KBM-7 (cell line): ENCODE measurements at places on chromosomes 5 and 9.

DNA sequence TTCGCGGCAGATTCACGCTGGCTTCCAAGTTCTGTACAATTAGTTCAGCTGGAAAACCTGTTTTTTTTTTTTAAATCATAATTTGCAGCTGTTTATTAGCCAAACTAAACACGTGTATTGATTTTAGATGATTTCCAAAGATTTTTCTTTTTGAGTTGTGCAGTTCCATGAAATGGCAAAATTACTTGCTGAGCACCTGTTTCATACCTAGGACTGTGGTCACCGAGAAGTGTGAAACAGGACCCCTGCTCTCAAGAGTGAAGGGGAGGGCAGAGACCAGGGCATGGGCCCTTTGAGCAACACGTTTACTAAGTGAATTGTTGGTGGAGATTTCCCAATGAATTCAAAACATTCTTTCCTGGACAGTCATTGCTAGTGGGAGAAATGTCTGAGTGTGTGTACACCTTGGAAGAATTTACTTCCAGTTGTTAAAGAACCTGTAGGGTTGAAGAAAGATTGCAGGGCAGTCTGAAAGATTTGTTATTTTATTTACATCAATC lies 688 bp downstream of the SNX24 start:
- no peak for DNase-seq

GRCh38 chr9:8889100-8889499 lies 1089.5 kb upstream of the DMAC1 start:
- DNase-seq = no peak

DNA sequence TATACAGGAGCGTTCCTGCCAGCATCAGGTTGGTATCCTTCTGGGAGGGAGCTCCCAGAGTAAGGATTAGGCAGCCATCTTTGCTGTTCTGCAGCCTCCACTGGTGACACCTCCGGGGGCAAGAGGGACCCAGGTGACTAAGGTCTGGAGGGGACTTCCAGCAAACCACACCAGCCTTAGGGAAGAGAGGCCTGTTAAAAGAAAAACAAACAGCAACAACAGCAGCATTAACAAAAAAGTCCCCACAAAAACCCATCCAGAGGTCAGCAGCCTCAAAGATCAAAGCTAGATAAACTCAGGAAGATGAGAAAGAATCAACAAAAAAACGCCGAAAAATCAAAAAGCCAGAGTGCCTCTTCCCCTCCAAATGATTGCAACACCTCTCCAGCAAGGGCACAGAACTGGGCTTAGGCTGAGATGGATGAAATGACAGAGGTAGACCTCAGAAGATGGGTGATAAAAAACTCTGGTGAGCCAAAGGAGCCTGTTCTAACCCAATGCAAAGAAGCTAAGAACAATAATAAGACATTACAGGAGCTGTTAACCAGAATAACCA lies 388.2 kb downstream of the SPATA31D1 start:
- no peak for DNase-seq

GRCh38 chr5:35924950-35925722 lies 13.3 kb downstream of the CAPSL start:
- DNase-seq = peak; percentile 82

GRCh38 chr5:33867241-33867640 lies 24.5 kb downstream of the ADAMTS12 start:
- no peak for DNase-seq

GRCh38 chr9:96031366-96031824 lies 155.9 kb downstream of the ERCC6L2 start:
- DNase-seq = no peak

GRCh38 chr9:98326459-98327248 lies 71.2 kb upstream of the TBC1D2 start:
- peak; percentile 5 for DNase-seq
